Motor neuron (in vitro differentiated cells): ENCODE measurements at places on chromosomes 2 and 18. TPM values are rescaled to one million over a fixed set of nuclear protein-coding genes. Genes with fewer than 3 reads are reported as not detected.

- ATAC-seq = no peak
Observed at GRCh38 chr2:55843994-55844345, 79.6 kb downstream of the EFEMP1 start.

ZBTB7C gene
- total RNA-seq = 9.9 and 10.8 TPM in 2 replicates

DNA sequence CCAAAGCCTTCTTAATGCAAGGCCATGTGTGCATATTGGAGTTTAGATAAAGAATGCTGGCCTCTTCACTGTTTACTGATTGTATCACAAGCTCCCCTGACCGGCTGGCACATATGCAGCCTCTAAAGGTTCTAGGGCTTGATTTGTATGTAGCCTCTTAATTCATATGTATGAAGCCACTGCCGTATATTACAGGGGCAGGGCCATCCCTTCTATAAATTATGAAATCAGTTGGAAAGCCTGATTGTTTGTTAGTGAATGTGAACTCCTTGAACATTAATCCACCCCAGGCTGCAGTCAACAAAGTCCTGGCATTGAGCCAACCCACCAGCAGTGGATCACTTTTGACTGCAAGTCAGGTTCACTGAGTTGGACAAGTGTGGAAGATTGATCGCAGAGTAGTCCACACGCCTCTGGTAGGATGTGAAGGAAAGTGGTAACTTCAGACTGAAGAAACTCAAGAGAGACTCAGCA is 61.6 kb upstream of the PARD3B start:
- peak; percentile 89 for ATAC-seq

CFAP221 gene
- 1.1 TPM in 1 of 2 replicates, not detected in the other for total RNA-seq

DNA sequence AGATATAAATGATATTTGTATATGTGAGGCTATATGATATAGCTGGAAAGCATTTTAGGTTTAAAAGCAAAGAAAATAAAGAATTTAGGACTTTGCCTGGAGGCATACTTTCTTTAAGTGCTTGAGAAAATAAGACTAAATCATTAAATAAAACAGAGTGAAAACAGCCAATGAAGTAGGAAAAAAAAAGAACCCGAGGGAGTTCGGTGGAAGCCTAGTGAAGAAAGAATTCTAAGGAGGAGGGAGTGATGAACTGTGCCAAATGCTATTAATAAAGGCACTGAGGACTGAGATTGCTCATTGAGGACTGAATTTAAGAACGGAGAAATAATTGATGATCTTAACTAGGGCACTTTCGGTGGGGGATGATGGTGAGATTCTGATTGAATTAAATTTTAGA is 573.5 kb downstream of the DSC3 start:
- no peak for ATAC-seq

DNA sequence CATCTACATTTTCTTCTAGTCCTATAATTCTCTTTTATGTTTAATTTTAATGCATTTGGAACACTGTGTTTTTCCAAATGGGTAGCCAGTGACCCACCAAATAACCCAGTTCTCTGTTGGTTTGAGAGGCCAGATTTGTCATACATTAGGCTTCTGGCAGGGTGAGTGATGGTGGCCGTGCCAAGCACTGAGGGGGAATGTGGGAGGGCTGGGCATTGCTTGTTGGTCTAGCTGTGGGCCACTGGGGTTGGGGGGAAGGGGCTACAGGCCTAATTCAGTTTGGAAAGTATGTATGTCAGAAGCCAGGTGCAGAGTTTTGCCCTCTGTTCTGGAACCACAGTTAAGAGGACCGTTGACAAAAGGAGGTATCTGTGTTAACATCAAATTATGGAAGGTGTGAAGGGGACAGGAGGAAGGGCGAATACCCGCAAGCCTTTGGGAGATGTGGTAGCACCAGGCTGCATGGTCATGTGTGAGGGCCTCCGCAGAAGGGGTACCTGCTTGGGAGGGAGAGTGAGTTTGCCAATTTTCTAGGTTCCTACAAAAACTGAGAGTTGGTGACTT is 38.1 kb upstream of the SCLY start:
- ATAC-seq = no peak

DNA sequence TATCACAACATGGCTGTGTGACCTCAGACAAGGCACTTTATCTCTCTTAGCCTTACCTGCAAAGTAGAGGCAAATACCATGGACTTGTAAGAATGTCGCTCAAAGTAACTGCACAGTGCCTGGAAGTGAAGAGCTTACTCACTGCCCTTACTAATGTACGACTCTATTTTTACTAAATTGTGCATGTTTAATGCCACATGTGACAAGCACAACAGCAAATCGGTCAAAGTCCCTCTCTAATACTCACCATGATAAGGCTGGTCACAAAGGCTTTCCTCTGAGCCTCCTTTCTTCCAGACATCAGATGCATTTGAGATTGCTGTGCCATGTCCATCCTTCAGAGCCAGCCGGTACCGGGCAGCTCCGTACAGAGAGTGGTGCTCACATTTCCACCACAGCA is 100.4 kb upstream of the CD302 start:
- ATAC-seq = no peak

DNA sequence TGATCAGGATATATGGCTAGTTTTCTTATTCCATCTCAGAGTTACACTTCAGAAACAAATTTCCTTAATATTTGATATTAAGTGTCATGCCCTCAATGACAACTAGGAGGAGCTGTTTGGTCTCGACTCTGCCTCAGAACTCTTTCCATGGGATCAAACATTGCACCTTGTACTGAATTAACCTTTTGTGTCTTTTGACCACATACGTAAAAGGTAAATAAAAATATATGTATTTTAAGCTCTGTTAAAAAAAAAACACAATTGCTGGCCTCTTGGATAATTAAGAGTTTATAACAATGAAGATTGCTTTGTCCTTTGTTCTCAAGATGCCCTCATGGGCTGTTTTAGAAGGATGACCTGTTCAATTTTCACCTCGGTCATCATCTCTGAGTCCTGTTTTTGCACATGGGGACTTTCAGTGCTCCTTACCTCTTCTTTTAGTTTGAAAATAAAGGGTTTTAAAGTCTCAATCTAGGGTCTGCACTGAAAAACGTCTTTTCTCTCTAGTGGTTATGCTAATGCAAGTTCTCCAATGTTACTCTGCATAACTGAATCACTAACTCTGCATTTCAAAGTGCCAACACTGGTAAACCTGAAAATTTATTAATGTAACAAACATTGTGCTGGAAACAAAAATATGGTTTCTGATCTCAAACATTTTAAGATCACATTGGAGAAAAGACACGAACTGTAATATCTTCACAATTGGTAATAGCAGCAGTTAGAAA is 18.8 kb upstream of the FN1 start:
- ATAC-seq = no peak

MYCN gene
- 0.31 TPM in 1 of 2 replicates, not detected in the other for total RNA-seq

FIGN gene
- total RNA-seq = 2.3 and 4.1 TPM in 2 replicates

GRCh38 chr2:26401739-26402541 is at the start of gene DRC1:
Gene DRC1 (plus strand): TSS chr2:26401920. CDS start chr2:26401990, 70 bp downstream.
- peak; percentile 99 for ATAC-seq

- ATAC-seq = no peak
Observed at GRCh38 chr2:188898261-188898660, 75.9 kb upstream of the COL3A1 start.

TSPYL6 gene
- total RNA-seq = 0.21 and 0.89 TPM in 2 replicates

DNA sequence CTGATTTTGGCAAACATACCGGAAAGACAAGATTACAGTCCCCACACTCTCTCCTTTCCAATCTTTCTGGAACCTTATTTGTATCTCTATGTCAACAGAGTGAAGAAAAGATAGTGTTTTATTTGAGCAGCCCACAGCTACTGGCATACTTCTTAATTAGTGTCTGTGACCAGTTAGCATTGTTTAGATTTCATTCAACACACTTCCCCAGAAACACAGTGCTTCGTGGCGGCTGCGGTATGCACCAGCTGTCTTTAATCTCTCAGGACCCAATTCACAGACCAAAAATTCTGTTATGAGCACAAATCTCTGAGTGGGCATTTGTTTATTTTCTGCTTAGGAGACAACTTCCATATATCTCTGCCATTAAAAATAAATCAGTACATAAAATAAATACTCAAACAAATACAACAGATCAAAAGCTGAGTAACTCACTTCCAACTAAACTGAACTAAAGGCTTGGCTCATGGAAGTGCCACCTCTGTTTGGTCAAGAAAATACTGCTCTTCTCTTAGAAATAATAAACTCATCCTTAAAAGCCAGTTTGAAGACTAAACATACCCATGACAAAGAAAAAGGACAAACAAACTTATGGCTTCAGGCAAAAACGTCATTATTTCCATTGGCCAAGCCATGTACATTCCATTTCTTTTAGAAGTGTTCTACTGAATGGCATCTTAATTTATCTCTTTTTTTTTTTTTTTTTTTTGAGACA is 392.4 kb downstream of the TXNL1 start:
- ATAC-seq = no peak

GRCh38 chr2:68934021-68934420 is 18.7 kb downstream of the GKN2 start:
- ATAC-seq = no peak

DNA sequence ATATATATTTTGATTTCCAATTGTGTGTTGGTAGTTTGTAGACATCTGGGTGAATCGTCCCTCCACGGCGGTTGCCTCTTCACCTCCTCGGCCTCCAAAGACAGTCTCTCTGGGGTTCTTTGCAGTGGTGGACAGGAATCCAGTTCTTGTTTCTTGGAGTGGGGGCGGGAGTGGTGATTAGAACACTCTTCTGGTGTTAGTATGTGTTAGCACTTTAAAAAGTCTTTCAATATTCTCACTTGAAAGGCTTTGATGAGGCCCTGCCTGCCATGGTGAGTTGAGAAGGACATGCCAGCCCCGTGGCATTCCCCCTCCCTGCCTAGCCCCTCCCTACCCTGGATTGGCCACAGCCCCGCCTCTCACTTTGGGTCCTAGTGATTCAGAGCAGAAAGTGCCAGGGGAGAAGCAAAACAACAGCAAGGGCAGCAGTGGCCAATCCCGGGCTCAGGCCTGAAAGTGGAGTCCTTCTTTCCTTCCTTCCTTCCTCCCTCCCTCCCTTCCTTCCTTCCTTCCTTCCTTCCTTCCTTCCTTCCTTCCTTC is 316.8 kb upstream of the HS6ST1 start:
- ATAC-seq = no peak

GRCh38 chr2:226995625-226996041 is 159.8 kb downstream of the RHBDD1 start:
- no peak for ATAC-seq

DNA sequence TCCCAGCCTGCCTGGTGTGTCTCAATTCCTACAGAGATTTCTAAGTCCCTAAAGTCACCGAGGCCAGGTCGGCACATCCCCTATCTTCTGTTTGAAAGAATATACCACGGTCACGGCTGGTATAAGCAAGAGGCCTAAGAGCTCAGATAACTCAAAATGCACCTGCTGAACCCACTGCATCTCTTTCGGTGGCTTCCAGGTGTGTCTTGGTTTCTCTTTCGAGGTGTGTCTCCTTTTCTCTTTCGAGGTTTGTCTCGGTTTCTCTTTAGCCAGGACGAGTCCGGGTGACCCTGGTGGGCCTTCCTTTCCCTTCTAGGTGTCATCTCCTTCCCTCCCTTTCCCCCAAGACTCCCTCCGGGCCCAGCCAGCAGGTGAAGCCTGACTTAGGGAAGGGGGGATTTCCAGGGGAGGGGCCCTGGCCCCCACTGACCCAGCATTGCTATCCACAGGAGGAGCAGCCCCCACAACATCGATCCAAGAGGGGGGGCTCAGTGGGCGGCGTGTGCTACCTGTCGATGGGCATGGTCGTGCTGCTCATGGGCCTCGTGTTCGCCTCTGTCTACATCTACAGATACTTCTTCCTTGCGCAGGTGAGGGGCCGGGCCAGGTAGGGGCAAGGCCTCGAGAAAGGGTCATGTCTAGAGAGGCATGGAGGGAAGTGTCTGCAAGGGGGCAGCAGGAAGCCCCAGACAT is 8.4 kb downstream of the ITM2C start:
- no peak for ATAC-seq

DNA sequence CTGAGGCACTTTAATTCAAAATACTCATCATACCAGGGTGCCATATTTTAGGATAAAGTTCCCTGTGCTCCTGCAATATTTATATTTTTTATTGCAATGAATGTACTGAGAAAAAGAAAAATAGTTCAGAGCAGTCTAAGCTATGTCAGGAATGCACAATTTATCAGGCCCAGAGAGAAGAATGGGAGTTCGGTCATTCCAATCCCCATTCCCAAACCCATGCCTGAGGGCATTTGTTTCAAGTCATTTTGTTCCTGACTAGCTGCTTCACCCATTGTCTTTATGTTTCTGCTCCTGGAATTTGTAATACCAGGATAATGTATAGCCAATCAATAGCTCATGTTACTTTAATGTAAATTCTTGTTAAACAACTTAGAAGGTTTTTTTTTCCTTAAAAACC is 24.4 kb upstream of the FTCDNL1 start:
- ATAC-seq = no peak

- ATAC-seq = no peak
Observed at GRCh38 chr2:39524061-39524460, 87.0 kb upstream of the MAP4K3 start.

TET3 gene
- total RNA-seq = 11.5 and 14.9 TPM in 2 replicates

DNA sequence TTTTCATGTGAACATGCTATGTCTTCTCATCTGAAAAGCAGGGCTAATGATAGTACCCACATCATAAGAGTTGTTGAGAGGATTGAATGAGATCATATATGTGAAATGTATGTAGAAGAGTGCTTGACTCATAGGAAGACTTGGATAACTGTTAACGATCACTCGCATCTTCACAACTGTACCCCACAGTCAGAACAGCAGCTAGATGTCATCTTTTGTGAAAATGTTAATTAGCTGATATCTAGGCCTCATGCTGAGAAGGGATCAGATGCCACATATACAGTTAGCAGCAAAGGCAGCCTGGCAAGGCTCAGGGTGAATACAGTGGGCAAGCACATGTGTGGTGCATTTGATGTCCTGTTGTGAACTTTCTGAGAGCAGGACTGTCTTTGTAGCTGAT is 24.2 kb downstream of the MAP3K20 start:
- no peak for ATAC-seq

- ATAC-seq = no peak
Observed at GRCh38 chr18:69123421-69123820, 277.3 kb upstream of the DOK6 start.

DNA sequence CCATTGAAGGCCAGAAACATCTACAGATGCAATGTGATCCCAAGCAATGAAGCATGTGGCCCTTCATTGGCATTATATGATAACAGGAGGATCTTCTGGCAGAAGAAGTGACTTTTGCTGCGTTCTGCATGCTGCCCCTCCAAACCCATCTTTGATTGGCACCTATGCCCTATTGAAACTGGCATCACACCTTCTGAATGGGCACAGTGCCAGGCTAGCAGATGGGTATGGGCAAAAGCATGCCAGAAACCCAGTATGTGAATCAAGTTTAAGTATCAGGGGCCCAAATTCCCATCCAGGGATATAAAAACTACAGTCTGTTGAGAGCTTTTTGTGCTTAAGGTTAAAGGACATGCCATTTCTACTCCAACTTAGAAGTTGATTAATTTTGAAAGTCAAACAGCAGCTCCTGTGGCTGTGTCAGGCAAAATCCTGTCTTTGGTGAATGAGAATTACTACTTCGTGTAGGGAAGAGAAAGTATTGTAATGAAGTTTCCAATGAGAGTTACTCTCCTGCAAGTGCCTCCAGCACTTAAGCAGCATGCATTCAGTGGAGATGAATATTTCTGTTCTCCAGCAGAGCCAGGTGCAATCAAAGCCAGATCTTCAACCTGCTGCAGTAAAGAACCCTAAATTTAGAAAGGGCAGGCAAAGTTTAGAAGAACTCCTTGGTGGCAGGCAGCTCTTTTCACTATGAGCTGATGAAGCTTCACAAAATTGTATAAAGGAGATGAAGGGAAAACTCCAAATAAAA is 8.6 kb downstream of the VRK2 start:
- ATAC-seq = no peak

AKAIN1 gene
- total RNA-seq = not detected in 2 replicates
